Left renal pelvis (tissue), 4 donors: ENCODE measurements at places on chromosomes 7 and 10.
A peak's percentile ranks its signal among the peaks of the same experiment; 100 is the strongest.

DNA sequence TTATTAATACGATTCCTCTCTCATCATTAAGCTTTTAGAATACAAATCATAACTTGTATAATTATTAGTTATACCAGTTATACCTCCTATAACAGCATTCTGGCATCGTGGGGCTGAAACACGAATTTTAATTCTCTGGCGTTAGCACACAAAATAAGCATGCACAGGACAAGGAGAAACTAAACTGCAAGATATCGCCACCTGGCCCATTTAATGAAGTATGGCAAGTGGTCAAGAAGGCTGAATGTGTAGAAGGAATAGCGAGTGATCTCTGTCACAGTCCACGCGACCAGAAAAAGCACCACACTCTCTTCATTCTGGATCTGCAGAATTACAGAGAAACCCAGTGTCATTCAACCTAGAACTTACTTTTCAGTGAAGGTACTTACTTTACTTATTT lies 18.1 kb downstream of the HACD1 start:
- no peak for DNase-seq

- no peak for DNase-seq
These were observed 79.8 kb downstream of the CHN2 start for GRCh38 chr7:29274146-29275017.

DNA sequence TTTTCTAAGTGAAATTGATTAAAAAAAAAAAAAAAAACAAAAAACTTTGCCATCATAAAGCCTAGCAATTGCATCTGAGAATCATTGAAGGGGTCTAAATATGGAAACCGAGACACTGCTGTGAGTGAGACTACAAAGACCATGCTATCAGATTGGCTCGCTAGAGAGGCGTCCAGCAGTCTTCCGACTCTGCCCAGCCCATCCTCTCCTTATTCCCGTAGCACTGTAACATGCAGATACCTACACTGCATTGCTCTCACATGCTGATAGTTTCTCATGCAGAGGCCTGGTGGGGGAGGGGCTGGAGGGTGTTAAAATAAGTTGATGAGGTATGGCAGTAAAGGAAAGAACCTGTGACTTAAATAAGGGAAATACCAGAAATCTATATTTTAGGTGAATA lies 130.7 kb downstream of the NRF1 start:
- no peak for DNase-seq

- no peak for DNase-seq
These were observed 4.3 kb downstream of the DYNC1I1 start for GRCh38 chr7:95776561-95777185.

DNA sequence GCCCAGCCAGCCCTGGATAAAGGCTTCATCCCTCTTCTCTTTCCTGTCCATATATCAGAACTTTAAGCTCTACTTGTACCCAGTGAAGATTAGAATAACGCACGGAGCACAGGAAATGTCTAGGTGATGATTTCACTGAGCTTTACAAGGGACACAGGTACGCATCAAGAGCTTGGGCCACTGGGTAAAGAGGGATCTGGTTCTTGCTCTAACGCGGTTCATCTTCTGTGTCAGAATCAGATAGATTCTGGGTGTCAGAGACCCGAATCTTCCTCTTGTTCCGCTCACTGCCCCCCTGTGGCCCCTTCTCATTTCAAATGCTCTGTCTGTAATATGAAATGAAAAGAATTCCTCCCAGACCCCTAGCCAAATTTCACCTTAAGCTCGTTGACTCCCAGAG lies 24.7 kb downstream of the IL2RA start:
- DNase-seq, result no peak

GRCh38 chr10:63099734-63100133 lies 33.4 kb upstream of the NRBF2 start:
- no peak for DNase-seq

DNA sequence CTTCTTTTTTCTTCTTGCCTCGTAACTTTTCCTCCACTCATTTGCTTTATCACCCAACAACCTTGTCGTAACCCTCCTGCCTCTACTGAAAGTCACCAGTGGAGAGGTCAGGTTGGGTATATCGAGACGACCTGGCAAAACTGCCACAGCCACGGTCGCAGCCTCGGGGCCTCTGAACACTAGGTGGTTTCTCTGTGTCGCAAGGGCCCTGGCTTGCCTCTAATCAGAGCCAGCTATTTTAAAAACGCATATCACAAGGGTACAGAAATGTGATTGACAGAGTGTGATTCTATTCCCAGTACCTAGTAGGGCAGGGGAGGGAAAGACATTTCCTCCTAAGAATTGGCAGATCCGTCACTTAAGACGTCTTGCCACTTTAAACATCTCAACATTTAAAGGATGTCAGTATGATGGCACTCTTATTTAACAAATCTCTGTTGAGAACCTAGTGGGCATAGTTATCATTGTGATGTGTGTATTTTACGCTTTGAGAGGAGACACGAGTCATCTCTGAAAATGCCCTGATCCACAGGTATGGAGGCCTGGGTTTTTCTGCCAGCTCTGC lies 197.5 kb downstream of the ARHGAP21 start:
- DNase-seq, result no peak

DNA sequence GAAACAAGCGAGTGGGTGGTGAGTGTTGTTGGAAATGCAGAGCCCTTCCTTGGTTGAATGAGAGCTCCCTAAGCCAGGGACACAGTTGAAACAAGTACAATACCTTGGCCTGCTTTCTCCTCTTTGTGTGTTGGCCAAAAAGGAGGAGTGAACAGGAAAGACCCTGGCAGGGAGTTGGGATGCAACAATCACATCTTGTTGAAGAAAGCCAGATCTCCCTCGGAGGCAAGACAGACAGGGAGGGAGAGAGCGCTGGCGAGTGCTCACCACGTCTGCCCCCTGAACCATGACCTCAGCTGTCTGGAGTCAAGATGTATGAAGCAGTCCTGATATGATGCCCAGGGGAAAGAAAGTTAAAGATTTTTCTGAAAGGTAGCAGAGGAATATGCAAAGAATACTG lies 66.8 kb downstream of the ADAM12 start:
- DNase-seq, result no peak

DNA sequence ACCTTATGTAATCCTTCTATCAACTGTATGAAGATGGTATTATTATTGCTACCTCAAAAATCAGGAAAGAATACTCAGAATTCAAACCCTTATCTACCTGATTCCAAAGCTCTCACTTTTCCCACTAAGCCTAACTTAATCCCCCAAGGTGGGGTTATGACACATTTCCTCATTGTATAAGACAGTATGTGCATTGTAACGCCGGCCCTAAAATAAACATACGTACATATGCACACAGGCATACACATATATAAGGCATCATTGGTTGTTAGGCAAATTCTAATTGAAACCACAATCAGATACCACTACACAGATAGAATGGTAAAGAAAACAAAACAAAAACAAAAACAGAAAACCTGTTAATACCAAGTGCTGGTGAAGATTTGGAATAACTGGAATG lies 556.5 kb downstream of the INHBA start:
- no peak for DNase-seq

DNA sequence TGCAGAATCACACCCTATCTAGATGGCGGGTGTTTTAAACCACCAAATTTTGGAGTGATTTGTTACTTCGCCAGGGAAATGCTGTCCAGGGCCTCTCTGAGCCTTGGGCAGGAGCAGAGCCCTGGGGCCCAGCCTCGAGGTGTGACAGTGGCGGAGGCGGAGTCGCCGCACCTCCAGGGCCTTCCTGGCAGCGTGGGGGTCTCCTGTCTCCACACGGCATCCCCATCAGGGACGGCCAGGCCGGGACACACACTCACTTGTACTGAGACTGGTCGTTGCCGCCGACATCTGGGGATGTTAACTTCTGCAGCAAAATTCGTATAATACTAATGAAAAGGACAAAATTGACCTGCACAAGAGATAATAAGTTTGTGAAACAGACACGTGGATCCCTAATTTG lies 110.7 kb downstream of the VIPR2 start:
- DNase-seq, result no peak

DNA sequence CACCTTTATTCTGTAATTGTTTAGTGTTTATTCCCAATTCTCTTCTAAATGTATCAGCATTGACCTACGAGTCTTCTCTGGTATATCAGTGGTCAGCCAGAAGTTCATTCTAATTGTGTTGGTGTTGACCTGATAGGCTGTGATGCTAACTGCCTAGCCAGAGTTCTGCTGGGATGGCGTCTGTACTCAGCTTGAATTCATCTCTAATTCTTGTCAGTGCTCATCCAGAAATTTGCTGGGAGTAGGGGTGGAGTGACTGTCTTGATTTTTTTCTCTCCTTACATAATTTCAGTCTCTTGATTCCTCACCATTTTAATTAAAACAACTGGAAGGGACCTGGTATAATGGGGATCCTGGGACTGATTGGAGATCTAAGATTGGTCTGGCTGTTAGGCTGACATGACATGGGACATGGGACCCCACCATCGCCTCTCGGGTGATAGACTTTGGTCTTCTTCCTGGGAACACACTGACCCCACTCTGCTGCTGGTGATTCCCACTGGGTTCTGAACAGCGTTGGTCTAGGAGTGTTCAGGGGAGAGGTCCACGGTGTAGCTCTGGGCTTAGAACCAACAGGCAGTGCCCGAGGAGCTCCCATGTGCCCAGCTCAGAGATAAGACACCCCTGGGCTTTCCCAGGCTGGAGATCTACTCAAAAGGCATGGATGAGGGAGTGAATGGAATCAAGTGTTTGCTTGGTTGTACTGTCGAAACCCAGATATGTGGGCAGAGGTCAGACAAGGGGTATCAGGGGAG lies 3.8 kb downstream of the NEURL1 start:
- no peak for DNase-seq

- DNase-seq, result no peak
These were observed 17.5 kb upstream of the NT5C3A start for GRCh38 chr7:33079763-33080690.

GRCh38 chr10:60376221-60377041 lies 13.2 kb downstream of the ANK3 start:
- DNase-seq, result no peak

GRCh38 chr7:95056107-95056739 lies 148.8 kb downstream of the PPP1R9A start:
- no peak for DNase-seq

- peak; percentile 2 for DNase-seq
These were observed 760 bp upstream of the KCTD7 start for GRCh38 chr7:66627881-66628360.

DNA sequence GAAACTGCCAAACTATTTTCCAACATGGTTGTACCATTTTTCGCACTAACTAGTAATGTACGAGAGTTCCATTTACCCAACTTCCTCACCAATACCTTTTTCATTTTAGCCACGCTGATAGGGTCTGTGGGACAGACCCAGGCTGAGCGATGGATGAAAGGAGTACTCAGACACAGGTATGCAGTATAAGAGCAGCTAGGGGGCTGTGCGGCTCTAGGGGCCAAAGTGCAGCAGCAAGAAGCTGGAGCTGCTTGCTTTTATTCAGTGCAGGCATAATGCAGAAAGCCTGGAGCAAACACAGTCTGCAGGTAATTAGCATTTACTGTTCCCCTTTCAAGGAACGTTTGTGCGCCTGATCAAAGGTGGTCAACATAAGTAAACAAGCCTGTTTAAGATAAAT lies 21.0 kb downstream of the UCMA start:
- no peak for DNase-seq

DNA sequence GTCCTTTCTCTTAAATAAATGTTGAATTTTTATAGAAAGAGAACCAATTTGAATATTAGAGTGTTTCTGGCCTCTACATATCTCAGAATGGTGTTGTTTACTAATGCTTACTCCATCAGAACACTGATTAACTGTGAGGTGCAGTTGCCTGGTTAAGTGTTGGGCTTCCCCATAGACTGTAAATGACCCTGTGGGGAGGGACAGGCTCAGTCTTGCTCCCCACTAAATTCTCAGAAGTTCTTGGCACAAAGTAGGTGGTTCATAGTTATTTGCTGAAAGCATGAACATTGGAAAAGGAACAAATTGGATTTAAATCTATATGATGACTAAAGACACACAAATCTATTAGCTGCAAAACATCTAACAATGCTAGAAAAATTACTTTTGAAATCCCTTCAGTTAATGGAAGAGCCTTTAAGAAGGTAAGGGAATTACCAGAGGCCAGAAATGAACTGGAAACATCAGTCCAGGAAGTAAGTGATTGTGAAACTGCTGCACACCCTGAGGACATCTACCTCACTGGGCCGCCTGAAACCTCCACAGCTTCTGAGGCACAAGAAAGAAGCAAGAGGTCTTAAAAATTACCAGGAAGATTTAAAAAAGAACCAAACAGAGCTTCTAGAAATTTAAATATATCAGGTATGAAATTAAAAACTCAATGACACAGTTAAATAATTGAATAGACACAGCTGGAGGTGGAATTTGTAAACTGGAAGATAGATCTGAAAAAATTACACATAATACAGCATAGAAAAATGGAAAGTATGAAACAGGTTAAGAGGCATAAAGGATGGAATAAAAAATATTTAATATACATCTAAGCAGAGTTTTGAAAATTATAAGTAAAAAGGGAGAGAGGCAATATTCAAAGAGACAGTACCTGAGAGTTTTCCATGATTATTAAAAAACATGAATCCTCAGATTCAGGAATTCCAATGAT lies 17.8 kb upstream of the COMTD1 start:
- DNase-seq, result no peak

DNA sequence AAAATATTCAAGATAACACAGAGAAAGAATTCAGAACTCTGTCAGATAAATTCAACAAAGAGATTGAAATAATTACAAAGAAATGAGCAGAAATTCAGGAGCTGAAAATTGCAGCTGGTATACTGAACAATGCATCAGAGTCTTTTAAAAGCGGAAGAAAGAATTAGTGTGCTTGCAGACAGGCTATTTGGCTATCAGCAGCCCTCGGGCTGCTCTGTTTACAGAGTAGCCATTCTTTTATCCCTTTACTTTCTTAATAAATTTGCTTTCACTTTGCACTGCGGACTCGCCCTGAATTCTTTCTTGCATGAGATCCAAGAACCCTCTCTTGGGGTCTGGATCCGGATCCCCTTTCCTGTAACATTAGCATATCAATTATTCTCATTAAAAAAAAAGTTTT lies 1040.0 kb downstream of the SORCS3 start:
- no peak for DNase-seq

DNA sequence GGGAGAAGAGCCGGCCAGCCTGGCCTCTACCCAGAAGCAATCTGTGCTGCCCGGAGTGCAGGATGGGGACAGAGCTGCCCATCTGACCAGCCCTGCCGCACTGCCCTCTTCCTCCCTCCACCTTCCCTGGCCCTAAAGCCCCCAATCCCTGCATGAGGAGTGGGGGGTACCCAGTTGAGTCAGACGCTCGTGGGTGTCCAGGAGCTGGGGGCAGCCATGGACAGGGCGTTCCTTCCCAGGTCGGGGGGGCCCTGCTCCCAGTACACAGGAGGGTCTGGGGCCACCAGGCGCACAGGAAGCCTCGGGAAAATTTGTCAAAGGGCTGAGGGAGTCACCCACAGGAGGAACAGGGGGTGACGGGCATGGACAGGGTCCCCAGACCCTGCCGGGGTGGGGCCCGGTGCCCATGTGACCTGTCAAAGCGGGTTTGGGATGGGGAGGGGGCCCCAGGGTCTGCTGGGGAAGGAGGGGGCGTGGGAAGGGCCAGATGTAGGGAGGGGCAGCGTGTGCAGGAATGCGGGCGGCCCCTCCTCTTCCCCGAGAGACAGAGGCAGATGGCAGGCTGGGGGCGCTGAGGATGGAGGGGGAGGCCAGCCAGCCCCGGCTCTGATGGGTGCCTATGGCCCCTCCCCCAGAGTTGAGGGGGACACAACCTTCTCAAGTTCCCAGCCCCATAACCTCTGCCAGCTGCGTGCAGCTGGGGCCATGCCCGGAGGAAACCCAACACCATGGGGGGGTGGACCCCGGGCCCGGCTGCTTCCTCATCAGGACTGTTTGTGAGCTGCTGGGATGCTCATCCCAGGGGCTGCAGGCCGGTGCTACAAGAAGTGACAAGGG lies 21.5 kb upstream of the GRIFIN start:
- no peak for DNase-seq
